ENCODE measurements at places on chromosomes 2 and 18.

DNA sequence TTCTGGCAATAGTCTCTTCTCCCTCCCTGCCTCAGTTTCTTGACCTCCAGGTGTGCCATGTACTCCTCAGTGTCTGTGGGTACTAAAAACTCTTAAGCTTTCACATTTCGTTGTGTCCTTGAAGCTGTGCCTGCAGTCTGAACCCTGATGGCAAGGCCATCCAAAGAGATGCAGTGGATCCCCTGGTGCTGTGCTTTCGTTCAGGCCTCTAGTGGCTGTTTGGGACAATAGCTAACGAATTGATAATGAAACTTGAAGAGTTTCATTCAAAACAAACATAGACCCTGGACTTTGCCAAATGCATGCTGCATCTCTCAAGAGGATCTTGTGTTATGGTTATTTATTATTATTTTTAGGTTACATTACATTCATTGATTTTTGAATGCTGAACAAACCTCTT, 523.1 kb upstream of the FSIP2 start:
- no peak for DNase-seq

DNA sequence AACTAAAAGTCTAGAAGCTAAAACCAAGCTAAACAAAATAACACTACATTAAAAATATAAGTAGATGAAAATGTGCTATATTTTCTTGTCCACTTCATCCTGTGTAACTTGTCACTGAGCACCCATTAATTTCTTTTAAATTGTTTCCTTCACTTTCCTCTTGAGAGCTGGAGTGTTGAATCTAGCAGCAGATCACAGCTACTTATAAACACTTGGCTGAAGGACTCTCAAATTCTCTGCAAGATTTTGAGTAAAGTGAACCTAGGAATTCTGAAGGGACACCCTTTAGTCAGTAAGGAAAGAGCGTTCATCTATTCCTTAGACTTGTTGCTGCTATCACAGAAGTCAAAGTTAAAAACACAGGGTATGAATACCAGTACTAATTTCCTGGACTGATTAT, 1163.9 kb downstream of the DPP10 start:
- no peak for DNase-seq

DNA sequence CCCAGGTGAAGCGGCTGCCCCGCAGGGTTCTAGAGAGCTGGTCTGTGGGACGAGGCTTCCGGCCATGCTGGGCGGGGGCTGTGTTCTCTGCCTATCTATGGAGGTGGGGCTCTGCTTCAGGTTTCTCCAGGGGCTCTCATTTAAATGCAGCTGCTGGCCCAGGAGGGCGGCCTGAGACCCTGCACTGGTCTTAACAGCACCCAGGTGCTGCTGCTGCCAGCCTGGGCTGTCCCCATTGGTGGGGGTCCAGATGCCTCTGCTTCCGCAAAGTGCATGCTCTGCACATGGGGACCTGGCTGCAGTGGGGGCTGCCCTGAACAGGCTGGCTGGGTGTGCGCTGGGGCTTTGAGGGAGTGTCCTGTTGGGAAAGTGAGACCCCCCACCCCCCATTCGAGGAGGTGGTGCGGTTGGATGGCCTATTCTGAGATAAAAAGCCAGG, 29.7 kb upstream of the ALLC start:
- DNase-seq: no peak

- DNase-seq: peak; percentile 22
Measured at GRCh38 chr2:45649462-45649857, 2.0 kb upstream of the PRKCE start.

GRCh38 chr2:39568561-39569006, 97.1 kb upstream of the TMEM178A start:
- DNase-seq: no peak

GRCh38 chr2:207258263-207258991, 92.7 kb upstream of the KLF7 start:
- DNase-seq: peak; percentile 84

- peak; percentile 17 for DNase-seq
Measured at GRCh38 chr2:84801811-84802210, 79.1 kb downstream of the TRABD2A start.

DNA sequence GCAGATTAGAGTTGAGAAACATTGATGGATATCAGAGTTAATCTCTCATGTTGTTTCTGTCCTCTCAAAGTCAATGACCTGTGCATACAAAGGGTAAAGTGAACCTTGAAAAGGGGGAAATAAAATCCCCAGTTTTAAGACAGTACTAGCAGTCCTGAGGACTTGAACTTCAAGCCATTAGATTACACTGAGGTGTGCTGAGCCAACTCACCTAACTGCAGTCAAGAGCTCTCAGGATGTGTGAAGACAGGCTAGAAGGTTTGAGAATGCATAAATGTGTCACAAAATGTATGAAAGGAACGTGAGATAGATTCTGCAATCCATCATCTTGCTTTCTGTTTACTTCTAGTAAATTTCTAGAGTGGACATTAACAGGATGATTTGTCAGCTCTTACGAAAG, 35.5 kb downstream of the DOCK10 start:
- no peak for DNase-seq

GRCh38 chr2:158741625-158742024, 53.5 kb upstream of the DAPL1 start:
- no peak for DNase-seq

DNA sequence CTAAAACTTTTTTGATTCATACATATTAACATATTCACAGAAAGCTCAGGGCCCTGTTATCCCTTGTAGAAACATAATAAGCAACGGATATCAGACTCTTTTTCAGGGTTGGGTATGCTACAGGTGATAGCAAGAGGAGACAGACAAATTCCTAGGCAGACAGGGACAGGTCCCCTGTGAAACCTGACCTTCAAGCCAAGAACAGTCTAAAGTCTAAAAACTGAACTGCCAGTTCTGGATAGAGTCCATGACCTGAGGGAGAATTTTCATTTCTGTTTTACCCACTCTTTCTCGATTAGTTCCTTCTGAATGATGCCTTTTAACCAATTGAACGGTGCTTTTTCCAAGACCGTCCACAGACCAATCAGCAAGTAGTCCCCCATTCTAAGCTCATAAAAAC, 54.2 kb downstream of the RIT2 start:
- DNase-seq: no peak

DNA sequence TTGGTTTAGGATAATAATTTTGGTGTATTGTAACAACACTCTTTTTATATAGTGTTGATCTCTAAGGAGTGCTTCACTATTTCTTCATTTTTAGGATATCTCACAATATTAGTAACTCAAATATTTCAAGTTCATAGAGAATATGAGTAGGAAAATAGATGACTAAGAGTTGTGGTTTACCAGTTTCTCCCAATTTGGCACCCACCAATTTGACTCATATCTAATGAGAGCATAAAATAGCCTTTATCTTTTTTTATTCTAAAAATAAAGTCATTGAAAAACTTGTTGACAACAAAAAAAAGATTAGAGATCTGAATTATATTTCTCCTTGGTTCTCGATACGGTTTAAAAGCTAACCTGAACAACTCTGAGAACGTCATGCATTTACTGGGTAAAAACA, 204.0 kb downstream of the PARD3B start:
- no peak for DNase-seq

DNA sequence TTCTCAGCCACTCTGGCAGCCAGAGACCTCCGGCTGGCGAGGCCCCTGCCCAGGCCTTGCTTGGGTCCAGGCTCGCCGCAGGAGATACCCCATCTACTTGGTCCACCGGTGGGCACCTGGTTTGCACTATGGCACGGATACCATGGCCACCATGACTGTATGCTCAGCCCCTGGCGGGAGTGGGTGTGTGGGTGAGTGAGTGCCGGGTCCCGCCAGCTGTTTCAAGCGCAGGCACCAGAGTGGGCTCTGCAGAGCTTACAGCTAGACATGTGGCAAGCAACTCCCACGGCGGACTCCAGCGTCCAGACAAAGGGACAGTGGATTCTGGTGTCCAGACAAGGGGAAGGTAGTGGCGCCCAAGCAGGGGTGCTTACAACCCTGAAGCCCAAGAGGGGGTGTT, 1.4 kb downstream of the ATG4B start:
- no peak for DNase-seq

DNA sequence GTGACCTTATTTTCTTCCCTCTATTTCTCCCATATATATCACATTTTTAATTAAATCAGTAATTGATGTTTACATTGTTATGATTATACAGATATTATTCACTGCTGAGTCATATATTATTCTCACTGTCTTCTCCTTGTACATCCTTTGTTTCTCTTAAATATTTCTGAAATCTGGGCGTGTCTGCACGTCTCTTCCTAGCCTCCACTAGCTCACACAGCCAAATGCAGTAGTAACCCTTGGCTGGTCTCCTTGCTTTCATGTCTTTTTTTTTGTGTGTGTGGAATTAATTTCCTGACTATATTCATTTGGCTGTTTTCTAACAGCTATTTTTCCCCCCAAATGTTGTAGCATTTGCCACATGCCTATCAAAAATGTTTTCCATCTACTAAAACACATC, 15.8 kb downstream of the CCNYL1 start:
- no peak for DNase-seq

DNA sequence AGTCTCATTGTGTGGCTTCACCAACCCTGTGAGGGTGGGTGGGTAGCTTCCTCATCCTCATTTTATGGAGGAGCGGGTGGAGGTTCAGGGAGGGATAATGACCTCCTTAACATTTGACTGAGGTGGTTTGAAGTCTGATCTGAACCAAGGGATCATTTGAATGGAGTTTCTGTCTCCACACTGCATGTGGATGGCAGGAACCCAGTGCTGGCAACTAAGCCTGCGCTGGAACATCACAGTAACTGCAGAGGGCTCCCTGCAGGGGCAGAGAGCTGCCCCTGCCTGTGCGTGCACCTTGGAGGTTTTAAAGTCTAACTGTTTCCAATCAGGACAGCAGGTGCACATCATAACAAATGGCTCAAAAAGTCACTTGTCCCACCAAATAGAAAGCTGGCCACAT, 3.3 kb downstream of the AGAP1 start:
- no peak for DNase-seq

DNA sequence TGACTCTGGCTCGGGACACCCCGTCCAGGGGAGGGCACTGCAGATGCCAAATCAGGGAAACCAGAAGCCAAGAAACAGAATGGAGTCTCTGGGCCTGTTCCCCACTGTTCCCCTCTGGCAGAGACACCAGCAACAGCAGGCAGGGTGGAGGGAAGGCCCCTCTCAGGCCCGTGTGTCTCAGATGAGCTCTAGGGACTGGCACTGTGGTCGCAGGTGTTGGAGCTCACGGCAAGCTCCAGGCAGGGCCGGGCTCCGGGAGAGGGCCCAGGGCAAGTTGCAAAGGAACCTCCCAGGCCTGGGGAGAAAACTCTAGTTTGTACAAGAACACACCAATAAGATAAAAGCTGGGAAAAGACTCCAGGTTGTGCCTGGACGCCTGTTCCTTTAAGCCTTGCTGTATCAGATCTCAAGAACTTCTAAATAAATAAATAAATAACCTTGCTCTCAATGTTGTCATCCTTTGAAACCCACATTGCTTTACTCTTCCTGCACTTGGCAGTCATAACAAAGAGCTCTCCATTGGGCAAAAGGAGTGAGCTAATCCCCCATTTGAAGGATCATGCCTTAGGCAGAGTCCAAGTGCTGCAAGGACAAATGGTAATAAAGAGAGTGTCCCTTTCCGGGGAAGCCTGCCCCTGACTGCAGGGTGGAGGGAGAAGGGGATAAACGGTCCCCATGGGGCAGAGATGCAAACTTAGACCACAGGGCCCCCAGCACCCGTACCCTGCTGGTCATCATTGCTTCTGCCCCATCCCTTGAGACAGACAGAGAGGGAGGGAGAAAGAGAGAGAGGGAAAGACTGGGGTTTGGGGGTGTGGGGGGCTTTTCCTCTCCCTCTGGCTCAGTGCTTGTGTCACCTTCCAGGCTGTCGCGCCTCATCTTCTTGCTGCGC, 33.3 kb downstream of the CNGA3 start:
- no peak for DNase-seq

DNA sequence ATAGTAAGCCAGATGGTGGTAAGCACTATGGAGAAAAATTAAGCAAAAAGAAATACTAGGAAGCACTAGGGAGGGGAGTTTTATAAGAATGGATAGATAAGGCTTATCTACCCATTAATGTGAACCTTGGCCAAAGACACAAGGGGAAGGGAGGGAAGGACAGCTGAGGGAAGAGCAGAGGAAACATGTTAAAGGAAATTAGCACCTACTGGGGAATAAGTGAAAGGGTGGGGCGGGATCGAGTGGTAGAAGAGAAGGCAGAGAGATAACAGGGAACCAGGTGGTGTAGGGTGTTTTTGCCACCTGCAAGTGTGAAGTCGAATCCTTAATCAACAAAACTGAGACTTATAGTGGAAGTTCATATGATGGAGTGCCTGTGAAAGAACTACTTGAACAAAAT, 1.7 kb downstream of the UNC80 start:
- no peak for DNase-seq

DNA sequence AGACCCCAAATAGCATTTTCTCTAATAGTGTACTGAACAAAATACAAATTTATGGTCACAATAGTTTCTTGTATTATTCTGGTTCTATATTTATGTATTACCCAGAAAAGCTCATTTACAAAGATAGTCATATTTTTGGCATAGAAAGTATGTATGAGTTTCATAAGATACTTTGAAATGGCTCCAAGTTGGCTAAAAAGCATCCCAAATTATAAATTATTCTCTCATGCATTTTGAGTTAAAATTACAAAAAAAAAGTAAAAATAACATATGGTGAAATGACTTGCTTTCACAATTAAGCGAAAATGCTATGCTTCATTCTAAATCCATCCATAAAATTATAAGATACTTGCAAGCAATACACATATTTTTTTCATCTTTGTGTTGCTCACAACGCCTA, 530.7 kb downstream of the ZNF804A start:
- DNase-seq: no peak

- DNase-seq: no peak
Measured at GRCh38 chr2:43566461-43566729, 29.4 kb downstream of the THADA start.

DNA sequence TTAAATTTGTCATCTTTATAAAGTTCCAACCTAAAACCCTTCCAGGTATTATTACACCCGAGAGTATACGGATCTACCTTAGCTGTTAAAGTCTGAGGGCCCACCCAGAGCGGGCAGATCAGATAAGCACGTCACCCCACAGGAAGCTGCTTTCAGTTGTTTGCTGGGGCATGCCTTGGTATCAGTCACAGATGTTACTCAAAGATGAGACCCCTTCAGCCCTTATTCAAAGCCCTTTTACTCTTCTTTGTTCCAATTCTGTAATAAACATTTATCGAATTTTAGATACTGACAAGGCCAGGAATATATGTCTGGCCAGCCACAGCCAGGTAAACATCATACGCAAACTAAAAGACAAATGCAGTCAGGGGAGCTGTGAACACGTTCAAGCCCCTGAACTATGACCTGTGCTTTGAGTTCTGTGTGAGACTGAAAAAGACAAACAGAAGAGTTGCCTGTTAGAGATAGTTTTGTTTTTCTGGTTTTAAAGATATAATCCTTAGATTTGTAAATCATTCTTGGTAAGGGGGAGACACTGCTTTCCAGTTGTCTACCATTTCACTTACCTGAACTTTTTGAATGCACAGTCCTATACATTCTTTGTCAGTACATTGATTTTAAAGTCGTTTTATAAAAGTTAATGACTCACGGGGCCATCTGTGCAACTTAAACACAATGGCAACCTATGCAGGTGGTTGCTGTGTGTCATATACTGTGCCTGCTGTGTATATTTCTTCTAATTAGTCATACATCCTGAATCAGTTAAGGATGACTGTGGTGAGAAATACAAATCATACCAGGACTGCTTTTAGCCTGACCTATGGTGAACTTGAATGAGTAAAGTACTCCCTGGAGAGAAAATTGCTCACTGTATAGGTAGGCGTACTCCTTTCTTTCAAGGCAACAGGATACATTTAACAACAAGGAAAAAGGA, 100.5 kb upstream of the ITPRID2 start:
- no peak for DNase-seq

- no peak for DNase-seq
Measured at GRCh38 chr2:157761520-157761919, 114.6 kb downstream of the ACVR1 start.
